A673 (cell line): ENCODE measurements at places on chromosomes 1 and 21.

DNA sequence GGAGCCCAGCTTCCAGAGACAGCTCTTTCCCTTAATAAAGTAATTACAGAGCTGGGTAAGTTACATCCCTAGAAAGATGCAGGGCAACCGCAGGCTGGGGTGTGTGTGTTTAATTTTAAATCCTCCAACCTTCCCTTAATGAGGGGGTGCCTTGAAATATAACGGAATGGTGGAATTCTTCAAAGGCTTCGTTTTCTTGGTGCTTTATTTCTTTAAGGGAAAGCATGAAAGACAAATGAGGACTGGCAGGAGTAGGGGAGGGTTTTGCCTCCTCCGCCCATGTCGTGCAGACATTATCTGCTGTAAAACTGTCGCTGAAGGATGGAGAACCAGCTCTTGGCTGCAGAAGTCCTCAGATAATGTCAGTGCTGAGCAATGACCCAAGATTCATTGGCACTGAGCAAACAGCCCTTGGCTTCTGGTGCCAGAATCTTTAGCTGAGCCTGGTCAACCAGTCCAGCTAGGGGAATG, 15.5 kb downstream of the SLC6A17 start:
- H3K27me3 ChIP-seq = peaks cover 39% of the 10 kb centered on the region
- H3K27ac ChIP-seq = no peak overlapping the region
- no peak for DNase-seq
- H3K4me3 ChIP-seq = no peak overlapping the region
- no peaks in the 10 kb centered on the region for H3K36me3 ChIP-seq

DNA sequence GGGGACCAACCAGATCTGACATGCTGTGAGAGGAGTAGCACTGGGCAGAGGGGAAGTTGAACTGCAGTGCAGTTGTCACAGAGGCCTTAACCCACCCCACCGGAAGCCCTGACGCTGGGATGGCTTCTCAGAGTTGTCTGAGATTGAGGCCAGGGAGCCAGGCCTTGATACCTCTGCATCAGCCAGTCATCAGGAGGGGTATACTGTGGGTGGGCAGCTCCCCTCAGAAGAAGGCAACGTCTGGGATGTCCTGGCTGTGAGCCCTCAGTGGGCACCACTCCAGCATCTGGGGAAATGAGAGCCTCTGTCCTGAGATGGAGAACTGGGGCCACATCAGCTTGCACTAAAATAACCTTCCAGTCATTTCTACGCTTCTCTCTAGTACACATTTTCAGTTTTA, 47.9 kb upstream of the BCAR3 start:
- H3K4me3 ChIP-seq = no peak overlapping the region
- H3K27me3 ChIP-seq = no peaks in the 10 kb centered on the region
- H3K27ac ChIP-seq = no peak overlapping the region

DNA sequence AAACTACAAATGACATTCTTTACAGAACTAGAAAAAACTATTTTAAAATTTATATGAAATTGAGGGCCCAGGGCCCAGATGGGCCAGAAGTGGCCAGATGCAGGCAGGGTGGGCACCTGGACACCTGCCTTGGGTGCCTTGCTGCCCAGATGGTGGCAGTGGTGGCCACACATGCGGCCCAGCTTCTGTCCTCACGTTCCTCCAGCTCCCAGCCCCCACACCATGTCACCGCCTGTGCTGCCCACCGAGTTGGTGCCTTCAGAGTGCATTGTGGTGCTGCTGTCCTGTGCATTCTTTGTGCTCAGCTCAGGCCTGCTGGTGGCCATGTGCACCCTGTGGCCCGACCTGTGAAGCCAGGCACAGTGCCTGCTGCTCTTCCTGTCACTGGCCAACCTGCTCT, 216.8 kb upstream of the CXADR start:
- no peak overlapping the region for H3K4me3 ChIP-seq
- DNase-seq = no peak
- H3K36me3 ChIP-seq = no peaks in the 10 kb centered on the region

GRCh38 chr1:183838221-183838620, 33.3 kb downstream of the RGL1 start:
- H3K4me1 ChIP-seq = peaks cover 80% of the 10 kb centered on the region
- peak; percentile 47 for DNase-seq
- peaks cover 11% of the 10 kb centered on the region for H3K36me3 ChIP-seq
- peak overlapping the region; percentile 32 for H3K27ac ChIP-seq
- H3K27me3 ChIP-seq = no peaks in the 10 kb centered on the region
- no peak overlapping the region for H3K4me3 ChIP-seq

- no peak overlapping the region for H3K4me3 ChIP-seq
- no peaks in the 10 kb centered on the region for H3K27me3 ChIP-seq
- H3K27ac ChIP-seq = no peak overlapping the region
- peak; percentile 79 for DNase-seq
- H3K4me1 ChIP-seq = no peaks in the 10 kb centered on the region
Observed at GRCh38 chr1:32992489-32993323, 28.1 kb upstream of the RNF19B start.

GRCh38 chr1:92759361-92759760, 25.5 kb downstream of the EVI5 start:
- DNase-seq = no peak
- no peak overlapping the region for H3K4me3 ChIP-seq
- H3K36me3 ChIP-seq = no peaks in the 10 kb centered on the region
- peaks cover 2% of the 10 kb centered on the region for H3K4me1 ChIP-seq
- H3K27ac ChIP-seq = no peak overlapping the region

- DNase-seq = peak; percentile 4
- no peaks in the 10 kb centered on the region for H3K27me3 ChIP-seq
- H3K4me3 ChIP-seq = no peak overlapping the region
- no peak overlapping the region for H3K27ac ChIP-seq
- no peaks in the 10 kb centered on the region for H3K36me3 ChIP-seq
- no peaks in the 10 kb centered on the region for H3K4me1 ChIP-seq
Observed at GRCh38 chr1:237864338-237865244, 26.1 kb downstream of the ZP4 start.

GRCh38 chr1:246907472-246907871, 24.3 kb downstream of the AHCTF1 start:
- H3K4me1 ChIP-seq = peaks cover 11% of the 10 kb centered on the region
- H3K36me3 ChIP-seq = peaks cover 68% of the 10 kb centered on the region
- peak; percentile 70 for DNase-seq
- H3K4me3 ChIP-seq = no peak overlapping the region
- no peaks in the 10 kb centered on the region for H3K27me3 ChIP-seq

DNA sequence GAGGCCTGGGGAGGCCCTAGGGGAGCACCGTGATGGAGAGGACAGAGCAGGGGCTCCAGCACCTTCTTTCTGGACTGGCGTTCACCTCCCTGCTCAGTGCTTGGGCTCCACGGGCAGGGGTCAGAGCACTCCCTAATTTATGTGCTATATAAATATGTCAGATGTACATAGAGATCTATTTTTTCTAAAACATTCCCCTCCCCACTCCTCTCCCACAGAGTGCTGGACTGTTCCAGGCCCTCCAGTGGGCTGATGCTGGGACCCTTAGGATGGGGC, 5.2 kb downstream of the ELF3 start:
- no peaks in the 10 kb centered on the region for H3K4me1 ChIP-seq
- no peaks in the 10 kb centered on the region for H3K27me3 ChIP-seq
- H3K36me3 ChIP-seq = no peaks in the 10 kb centered on the region
- no peak for DNase-seq
- no peak overlapping the region for H3K27ac ChIP-seq

DNA sequence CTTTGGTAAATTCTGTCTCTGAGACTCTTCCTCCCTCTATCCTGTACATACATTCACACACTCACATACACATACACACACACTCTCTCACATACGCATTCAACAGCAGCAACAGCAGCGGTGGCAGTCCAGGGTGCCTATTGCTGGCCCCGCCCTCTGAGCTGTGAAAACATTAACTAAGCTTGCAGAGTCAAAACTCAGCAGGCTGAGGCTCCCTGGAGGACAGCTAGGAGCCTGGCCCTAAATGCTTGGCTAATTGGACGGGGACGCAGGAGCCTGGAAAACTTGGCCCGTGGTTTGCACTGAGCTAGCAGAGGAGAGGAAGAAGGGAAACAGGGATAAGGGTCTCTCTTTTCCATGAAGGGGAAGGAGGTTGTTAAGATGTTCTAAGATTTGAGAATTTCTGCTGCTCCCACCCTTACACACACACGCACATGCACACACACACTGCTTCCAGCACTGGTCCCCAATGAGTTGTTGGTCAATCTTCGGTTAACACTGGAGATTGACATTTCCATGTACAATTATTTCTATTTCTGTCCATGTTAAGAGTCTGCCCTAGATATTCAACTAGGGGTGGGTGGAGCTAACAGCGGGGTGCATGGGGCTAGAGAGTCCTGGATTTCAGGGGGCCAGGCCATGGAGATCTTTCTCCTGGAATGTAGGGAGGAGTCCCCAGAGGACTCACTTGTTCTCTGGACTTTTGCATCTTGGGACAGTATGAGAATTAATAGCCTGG, 94.2 kb downstream of the PLXNA2 start:
- peak; percentile 24 for DNase-seq
- no peak overlapping the region for H3K4me3 ChIP-seq
- H3K4me1 ChIP-seq = no peaks in the 10 kb centered on the region
- no peaks in the 10 kb centered on the region for H3K27me3 ChIP-seq

DNA sequence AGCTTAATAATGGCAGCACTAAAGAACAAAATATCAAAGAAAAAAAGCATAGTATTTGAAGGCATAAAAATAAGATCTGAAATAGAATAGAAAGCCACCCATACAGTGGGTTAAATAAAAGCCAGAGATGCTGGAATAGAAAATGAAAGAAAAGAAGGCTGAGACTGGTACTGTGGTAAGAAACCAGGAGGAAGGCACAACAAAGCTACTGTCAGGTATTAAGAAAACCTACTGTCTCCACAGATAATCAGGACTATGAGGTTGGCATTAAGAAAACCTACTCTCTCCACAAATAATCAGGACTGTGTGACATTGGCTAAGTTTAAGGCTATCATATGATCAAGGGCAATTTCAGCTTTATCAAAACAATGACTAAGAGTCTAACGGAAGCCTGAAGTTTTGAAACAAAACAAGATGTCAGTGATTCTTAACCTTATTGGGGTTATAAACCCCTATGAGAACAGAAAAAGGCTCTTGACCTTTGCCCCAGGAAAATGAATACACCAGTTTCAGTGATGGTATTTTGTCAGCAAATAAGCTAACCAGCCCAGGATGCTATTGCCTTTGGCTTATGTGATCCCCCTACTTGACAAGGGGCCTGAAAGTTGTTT, 24.4 kb downstream of the MCOLN2 start:
- no peak overlapping the region for H3K27ac ChIP-seq
- H3K27me3 ChIP-seq = no peaks in the 10 kb centered on the region
- no peaks in the 10 kb centered on the region for H3K4me1 ChIP-seq
- no peak for DNase-seq
- H3K36me3 ChIP-seq = no peaks in the 10 kb centered on the region
- no peak overlapping the region for H3K4me3 ChIP-seq

- no peak overlapping the region for H3K4me3 ChIP-seq
- no peaks in the 10 kb centered on the region for H3K4me1 ChIP-seq
- no peak for DNase-seq
- no peaks in the 10 kb centered on the region for H3K27me3 ChIP-seq
- H3K36me3 ChIP-seq = peaks cover 43% of the 10 kb centered on the region
- no peak overlapping the region for H3K27ac ChIP-seq
Observed at GRCh38 chr1:45644661-45645060, 20.8 kb upstream of the CCDC17 start.

DNA sequence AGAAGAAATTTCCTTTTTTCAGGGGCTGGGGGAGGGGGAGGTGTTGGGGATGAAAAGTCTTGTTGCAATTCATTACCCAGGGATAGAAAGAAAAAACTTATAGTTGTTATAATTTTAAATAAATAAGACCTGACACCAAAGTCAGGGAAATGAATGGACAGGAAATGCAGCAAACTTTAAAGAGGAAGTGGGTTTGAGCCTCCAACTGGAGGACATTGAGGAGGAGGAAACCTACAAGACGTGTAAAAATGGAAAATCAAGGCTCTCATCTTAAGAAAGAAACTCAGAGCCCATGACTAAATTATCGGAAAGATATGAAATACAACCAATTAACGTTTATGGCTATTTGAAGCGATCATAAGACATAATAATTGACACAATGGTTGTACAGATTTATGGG, 54.4 kb downstream of the NIBAN1 start:
- H3K27me3 ChIP-seq = no peaks in the 10 kb centered on the region
- peaks cover 21% of the 10 kb centered on the region for H3K4me1 ChIP-seq
- no peaks in the 10 kb centered on the region for H3K36me3 ChIP-seq
- H3K27ac ChIP-seq = no peak overlapping the region
- H3K4me3 ChIP-seq = no peak overlapping the region
- peak; percentile 63 for DNase-seq

- no peaks in the 10 kb centered on the region for H3K36me3 ChIP-seq
- peaks cover 90% of the 10 kb centered on the region for H3K27me3 ChIP-seq
- peaks cover 8% of the 10 kb centered on the region for H3K4me1 ChIP-seq
- H3K27ac ChIP-seq = no peak overlapping the region
Observed at GRCh38 chr21:38660333-38661196, 145.2 kb upstream of the ETS2 start.

GRCh38 chr1:174883409-174883808, 116.3 kb upstream of the CACYBP start:
- H3K27ac ChIP-seq = no peak overlapping the region
- H3K4me1 ChIP-seq = peaks cover 15% of the 10 kb centered on the region
- peak; percentile 64 for DNase-seq
- H3K4me3 ChIP-seq = no peak overlapping the region
- H3K27me3 ChIP-seq = no peaks in the 10 kb centered on the region

DNA sequence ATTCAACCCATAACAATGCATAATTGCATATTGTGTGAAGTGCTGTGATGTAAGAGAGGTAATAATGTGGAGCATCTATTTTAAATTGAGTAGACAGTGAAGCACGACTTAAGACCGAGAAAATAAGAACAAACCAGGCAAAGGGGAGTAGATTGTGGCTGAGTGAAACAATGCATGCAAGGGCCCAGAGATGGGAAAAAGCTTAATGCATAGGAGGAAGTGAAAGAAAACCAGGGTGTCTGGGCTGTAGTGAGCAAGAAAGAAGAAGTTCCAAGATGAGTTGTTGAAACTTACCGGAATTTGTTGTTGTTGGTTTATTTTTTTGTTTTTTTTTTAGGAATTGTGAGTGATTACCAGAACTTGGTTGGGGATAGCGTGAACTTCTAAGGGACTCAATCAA, 104.7 kb downstream of the SNX7 start:
- no peaks in the 10 kb centered on the region for H3K36me3 ChIP-seq
- no peak overlapping the region for H3K4me3 ChIP-seq
- no peak for DNase-seq
- no peaks in the 10 kb centered on the region for H3K4me1 ChIP-seq
